ENCODE measurements at places on chromosomes 6 and 20.

- DNase-seq: no peak
Measured at GRCh38 chr6:6619021-6619794, 30.7 kb downstream of the LY86 start.

DNA sequence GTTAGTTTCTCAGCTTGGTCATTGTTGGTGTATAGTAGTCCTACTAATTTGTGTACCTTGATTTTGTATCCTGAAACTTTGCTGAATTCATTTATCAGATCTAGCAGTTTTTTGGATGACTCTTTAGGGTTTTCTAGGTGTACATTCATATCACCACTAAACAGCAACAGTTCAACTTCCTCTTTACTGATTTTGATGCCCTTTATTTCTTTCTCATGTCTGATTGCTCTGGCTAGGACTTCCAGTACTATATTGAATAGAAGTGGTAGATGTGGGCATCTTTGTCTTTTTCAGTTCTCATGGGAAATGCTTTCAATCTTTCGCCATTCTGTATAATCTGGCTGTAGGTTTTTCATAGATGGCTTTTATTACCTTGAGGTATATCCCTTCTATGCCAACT is 61.3 kb upstream of the HEY2 start:
- DNase-seq: no peak

DNA sequence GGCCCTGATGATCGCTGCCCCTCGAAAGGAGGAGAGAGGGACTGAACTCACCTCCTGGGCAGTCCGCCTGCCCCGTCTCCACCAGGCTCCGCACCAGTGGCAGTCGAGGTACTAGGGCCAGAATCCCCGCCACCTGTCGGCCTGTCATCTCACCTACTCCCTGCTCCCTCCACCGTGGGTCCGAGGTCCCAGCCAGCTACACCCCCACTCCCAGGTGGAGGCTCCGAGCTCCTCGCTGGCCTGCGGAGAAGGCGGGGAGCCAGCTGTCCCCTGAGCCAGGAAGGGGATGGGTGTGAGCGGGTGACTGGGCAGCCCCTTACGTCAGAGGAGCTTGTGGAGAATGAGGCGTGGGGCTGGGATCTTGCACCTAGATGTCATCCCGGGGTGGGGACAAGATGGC is 1066.5 kb upstream of the MANEA start:
- DNase-seq: no peak

DNA sequence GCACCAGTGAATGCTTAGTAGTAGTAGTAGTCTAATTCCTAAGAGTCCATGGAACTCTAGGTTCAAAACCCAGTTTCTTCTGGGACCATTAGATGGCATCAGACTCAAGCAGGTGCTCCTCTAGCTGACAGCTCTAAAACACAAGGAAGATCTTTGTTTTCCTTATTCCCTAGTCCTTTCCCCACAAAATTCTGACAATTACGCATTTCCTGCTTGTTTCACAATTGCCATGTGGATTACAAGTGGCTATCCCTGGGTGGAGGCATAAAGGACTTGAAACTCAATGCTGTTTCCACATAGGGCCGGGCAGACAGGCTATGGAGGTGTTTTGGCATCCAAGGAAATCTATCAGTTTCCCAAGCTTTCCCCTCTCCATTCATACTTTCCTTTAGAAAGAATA is 9.2 kb upstream of the HLA-DOB start:
- peak; percentile 32 for DNase-seq
